ENCODE measurements at places on chromosomes 3 and 15.

GRCh38 chr3:149393345-149394160, 16.1 kb upstream of the TM4SF1 start:
- H3K4me1 ChIP-seq, result no peaks in the 10 kb centered on the region
- DNase-seq, result no peak
- H3K4me3 ChIP-seq, result no peak overlapping the region
- H3K36me3 ChIP-seq, result no peaks in the 10 kb centered on the region
- H3K27me3 ChIP-seq, result peaks cover 3% of the 10 kb centered on the region
- H3K27ac ChIP-seq, result no peak overlapping the region

DNA sequence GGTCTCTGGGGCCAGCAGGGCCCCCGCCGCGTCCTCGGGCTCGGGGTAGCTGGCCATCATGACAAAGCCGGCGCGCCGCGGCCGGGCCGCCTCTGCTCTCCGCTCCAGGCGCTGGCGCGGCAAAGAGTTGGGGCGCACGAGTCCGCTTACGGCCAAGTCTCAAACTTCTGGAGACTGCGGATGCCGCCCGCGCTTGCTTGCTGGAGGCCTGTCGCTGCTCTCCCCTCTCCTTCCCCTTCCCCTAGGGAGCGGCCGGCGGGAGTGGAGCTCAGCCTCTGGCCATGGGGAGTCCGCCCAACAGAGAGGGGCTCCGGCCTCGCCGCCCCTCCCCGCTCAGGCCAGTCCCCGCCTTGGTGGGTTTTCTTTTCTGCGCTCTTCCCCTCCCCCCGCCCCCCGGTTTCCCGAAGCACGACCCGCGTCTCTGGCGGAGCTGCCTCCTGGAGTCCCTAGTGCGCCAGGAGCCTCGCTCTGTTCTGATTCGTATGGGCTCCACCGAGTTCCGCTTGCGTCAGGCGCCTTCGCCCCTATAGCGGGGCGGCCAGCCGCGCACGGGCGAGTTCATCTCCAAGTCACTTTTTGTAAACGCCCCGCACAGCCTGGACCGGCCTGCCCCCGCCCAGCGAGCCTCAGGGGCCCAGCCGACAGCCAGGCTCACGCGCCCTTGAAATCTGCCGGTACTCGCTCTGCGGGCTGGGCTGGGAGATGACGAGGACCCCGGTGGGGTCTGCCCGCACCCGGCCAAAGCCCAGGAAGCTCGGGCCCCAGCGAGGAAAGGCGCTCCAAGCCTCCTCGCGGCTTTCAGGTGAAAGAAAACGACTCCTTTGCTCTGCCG, at the start of the genes FOXL2 and FOXL2NB:
TSS of gene FOXL2 (minus strand) at position 475 of the 832 bp plus-strand sequence. CDS start at position 60, 415 bp downstream.
TSS of gene FOXL2NB (plus strand) at position 555 of the 832 bp plus-strand sequence. CDS start at position 703, 148 bp downstream.
- peak; percentile 25 for DNase-seq
- H3K4me1 ChIP-seq, result peaks cover 45% of the 10 kb centered on the region
- peak within 1 kb of the TSS; percentile 80 for H3K4me3 ChIP-seq
- H3K27me3 ChIP-seq, result peaks cover 51% of the 10 kb centered on the region
- no peak within 1 kb of the TSS for H3K27ac ChIP-seq

DNA sequence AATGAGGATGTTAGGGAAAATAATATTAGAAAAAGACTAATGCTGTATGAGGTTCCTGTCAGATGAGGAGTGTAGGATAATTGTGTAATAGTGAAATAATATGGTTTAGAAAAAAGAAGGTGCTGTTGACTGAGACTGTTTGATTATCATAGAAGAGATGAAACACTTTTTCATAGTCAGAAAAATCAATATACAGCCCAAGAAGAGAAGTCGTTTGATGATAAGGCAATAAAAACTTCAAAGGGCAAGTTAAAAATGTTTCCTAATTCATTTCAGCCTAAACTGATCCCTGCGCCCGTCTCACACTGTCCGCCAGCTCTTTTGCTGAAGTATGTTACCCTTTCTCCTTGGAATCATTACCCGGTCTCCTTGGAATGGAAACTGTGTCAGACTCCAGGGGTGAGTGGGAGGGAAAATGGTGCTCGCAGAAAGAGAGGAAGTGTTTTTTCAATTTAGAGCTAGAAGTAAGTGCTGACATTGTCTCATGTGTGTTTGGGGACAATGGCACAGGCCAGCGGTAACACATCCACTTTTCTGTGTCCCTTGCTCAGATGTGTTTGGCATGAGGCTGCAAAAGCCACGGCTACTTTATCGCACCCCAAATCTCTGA, 23.6 kb downstream of the DUT start:
- H3K27ac ChIP-seq, result no peak overlapping the region
- DNase-seq, result no peak
- H3K4me3 ChIP-seq, result no peak overlapping the region
- peaks cover 1% of the 10 kb centered on the region for H3K27me3 ChIP-seq
- H3K36me3 ChIP-seq, result no peaks in the 10 kb centered on the region

DNA sequence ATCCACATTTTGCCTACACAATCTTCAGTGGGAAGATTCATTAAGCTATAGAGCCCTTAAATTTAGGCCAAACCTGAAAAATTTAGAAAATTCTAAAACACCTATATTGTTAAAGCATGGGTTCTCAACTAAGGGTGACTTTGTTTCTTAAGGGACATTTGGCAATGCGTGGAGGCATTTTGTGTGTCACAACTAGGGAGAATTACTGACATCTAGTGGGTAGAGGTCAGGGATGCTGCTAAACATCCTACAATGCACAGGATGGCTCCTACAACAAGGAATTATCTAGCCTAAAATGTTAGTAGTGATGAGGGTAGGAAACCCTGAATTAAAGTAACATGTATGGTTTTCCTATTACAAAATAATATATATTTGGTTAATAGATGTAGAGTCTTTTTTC, 55.8 kb downstream of the TBC1D5 start:
- DNase-seq, result no peak
- H3K4me1 ChIP-seq, result peaks cover 6% of the 10 kb centered on the region
- H3K36me3 ChIP-seq, result no peaks in the 10 kb centered on the region
- no peak overlapping the region for H3K27ac ChIP-seq

GRCh38 chr15:66600240-66600627, 34.4 kb upstream of the LCTL start:
- no peaks in the 10 kb centered on the region for H3K36me3 ChIP-seq
- H3K4me1 ChIP-seq, result peaks cover 8% of the 10 kb centered on the region
- H3K27ac ChIP-seq, result no peak overlapping the region
- peaks cover 3% of the 10 kb centered on the region for H3K27me3 ChIP-seq
- H3K4me3 ChIP-seq, result no peak overlapping the region

DNA sequence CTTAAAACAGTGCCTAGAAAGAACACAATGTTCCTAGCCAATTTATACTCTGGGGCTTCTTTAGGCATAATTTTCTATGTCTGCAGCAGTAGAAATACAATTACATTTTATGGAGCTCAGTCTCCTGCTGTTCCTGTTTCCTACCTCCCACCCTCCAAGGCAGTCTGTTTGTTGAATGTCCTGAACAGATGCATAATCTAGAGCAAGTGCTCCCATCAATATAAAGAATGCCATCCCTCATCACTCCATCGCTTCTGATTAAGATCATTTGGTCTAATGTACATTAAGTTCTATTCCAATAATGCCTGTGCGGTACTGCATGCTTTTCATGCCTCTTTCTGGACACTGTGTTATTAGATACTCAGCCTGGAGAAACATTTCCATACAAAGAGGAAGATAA, 869.8 kb upstream of the CFAP20DC start:
- peaks cover 40% of the 10 kb centered on the region for H3K36me3 ChIP-seq
- H3K27me3 ChIP-seq, result no peaks in the 10 kb centered on the region

DNA sequence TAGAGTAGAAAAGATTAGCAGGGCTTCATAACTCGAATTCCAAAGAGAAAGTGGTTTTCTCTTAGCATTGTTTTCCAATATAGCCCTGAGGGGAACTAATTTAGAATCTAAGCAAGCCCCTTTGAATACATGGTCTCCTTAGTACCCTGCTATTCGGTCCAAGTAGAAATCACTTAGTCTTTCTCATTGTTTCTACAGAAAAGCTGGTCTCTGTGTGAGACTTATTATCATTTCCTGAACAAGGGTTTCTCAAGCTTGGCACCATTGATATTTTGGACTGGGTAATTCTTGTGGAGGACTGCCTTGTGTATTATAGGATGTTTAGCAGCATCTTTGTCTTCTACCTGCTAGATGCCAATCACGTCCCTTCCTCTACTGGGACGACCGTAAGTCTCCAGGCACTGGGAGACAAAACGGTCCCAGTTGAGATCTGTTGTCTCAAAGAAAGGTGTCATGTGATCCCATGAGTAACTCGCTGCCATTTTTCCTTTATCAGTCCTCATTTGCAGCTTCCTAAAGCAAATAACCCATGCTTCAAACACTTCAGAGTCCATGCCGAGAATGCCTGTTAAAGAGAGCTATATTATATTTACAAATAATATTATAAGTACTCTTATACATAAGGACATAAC, 230.7 kb upstream of the SLCO3A1 start:
- H3K27me3 ChIP-seq, result peaks cover 5% of the 10 kb centered on the region
- no peaks in the 10 kb centered on the region for H3K4me1 ChIP-seq
- no peak overlapping the region for H3K4me3 ChIP-seq

DNA sequence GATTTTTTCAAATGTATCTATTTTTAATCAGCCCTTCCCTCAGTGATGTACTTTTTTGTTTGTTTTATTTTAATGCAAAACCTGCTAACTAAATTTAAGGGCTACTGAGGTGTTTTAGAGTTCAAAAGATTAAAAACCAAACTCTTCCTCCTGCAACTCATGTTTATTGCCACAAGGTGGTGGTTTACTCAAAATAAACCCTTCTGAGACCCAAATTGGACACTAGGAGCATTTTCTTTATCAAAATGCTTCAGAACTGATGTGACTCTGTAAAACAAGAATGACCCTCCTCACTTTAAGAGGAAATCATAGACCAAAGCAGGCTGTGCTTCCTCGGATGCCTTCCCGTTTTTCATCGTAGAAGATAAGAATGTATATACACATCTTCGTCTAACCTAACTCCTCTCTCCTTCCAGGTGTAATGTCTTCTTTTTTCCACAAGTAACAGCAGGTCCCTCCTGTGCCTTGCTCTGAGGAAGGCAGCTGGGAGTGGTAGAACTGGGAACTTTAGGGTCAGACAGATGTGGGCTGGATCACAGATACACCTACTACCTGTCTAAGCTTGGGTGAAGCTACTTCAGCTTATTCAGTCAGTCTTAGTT, 2.9 kb upstream of the NME9 start:
- DNase-seq, result no peak
- no peak overlapping the region for H3K4me3 ChIP-seq
- H3K36me3 ChIP-seq, result no peaks in the 10 kb centered on the region
- H3K27me3 ChIP-seq, result no peaks in the 10 kb centered on the region

DNA sequence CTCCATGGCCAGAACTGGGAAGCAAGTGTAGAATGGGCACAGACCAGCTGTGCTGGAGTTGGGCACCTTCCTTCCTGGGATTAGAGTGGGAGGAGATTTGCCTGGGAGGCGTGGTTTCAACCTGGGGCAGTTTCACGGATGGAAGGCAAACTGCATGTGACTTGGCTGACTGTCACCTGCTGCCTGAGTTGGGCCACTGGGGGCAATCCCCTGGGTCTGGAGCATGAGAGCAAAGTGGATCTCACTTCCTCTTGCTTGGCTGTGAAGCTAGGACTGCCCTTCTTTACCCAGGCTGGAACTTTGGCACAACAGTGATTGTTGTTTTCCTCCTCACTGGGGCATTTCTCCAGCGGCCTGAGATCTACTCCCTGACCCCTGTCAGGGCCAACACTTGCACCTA, 1247.0 kb upstream of the EPHA6 start:
- H3K4me3 ChIP-seq, result no peak overlapping the region
- no peak for DNase-seq
- H3K27ac ChIP-seq, result no peak overlapping the region
- no peaks in the 10 kb centered on the region for H3K27me3 ChIP-seq

DNA sequence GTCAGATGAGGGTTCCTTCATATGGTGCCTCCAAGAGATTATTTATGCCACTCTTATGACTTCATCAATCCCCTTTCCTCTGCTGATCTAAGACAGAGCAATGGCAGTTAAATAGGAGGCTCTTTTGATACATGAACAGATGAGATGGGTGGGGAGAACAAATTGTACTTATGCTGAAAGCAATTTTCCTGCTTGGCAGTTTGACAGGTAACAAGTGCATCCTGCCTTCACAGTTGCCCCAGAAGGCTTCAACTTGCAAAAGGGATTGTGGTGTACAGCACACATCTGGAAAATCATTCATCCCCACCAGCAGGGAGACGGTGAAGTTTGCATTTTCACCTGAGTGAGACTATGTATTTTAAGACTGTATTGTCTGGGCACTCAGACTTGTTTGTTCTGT, 27.3 kb downstream of the ENTPD3 start:
- H3K27ac ChIP-seq, result no peak overlapping the region
- no peak overlapping the region for H3K4me3 ChIP-seq
- DNase-seq, result no peak
- peaks cover 6% of the 10 kb centered on the region for H3K27me3 ChIP-seq
- H3K36me3 ChIP-seq, result peaks cover 2% of the 10 kb centered on the region

DNA sequence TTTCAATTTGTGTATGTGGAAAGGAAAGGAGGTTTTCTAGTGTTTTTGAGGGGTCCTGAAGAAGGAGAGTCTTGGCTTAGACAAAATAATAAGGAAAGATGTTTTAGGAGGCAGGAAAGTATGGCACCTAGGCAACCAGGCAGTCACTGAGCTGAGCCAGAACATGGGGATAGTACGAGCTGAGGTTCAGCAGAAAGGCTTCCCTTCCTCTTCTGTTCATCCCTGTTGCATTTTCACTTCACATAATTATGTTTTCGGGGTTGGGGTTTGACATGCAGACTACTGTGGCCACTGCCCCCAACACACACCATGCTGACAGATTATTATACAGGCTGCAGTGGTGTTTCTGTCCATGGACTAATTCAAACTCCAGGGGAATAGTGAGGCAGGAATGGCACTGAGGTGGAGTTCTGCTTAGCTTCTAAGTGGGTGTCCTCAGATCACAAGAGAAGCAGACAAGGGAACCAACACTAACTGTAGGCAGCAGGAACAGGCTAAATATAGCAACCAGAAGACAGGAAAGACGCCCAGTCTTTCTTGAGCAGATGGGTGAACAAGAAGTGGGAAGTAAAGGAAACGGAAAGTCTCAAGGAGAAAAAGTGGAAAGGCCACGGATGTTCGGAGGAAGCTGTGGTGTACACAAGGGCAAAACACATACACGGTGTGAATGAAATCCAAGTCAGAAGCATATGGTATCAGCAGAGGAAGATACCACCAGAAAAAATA, 305.8 kb downstream of the PLCL2 start:
- H3K4me1 ChIP-seq, result no peaks in the 10 kb centered on the region
- no peaks in the 10 kb centered on the region for H3K27me3 ChIP-seq
- DNase-seq, result no peak
- H3K27ac ChIP-seq, result no peak overlapping the region

DNA sequence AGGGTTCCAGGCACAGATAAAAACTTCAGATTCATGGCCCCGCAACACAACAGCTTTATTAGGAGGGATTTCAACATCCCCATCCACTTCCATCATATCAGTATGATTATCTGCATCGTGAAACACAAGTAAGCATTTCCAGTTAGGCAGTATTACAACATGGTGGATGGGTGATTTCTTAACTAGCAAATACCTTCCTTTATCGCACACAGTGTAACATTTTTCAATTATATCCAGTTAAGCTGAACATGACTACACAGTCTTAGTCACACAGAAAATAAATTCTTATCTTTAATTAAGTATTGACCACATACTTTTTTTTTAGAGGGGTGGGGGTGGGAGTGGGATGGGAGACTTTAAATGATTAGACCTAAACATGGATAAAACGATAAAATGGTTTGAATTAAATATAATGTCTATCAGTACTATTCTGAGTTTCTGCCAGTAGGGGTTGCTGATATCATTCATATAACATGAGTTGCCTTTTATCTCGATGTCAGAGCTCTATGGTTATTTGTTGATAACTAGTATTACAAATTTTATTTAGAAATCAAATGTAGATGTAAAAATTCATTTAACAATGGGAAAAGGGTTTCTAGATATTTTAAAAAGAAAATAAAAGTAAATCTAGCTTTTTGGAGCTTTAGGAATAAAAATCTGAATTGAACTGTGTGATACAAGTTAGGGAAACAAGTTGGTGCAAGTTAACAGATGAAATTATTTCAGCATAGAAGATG, 146.6 kb downstream of the TBL1XR1 start:
- no peaks in the 10 kb centered on the region for H3K27me3 ChIP-seq
- peak; percentile 62 for DNase-seq
- H3K4me1 ChIP-seq, result peaks cover 13% of the 10 kb centered on the region
- peaks cover 5% of the 10 kb centered on the region for H3K36me3 ChIP-seq
- no peak overlapping the region for H3K4me3 ChIP-seq
- H3K27ac ChIP-seq, result peak overlapping the region; percentile 55
